ENCODE measurements at places on chromosomes 3 and 15. TPM values are rescaled to one million over a fixed set of nuclear protein-coding genes. Genes with fewer than 3 reads are reported as not detected.

DNA sequence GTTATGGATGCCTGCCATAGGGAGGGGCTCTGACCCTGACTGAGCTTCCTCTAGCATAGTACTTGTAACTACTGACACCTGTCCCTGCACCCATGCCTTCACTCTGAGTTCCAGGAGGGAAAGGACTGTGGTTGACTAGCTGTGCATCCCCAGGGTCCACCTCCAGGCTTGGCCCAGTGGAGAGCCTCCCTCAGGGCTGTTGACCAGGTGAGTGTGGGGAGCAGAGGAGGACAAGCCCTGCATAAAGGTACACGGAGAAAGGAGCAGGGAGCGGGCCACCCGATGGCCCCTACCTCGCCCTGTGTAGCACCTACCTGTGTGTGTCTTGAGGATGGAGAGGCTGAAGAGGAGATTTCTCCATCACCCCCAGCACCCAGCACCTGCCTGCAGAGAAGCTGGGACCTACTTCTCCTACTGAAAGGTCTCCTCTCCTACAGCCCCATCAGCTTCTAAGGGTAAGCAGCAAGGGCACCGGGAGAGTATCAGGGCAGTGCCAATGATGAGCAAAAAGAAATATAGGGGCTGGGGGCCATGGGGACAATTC lies 6.7 kb upstream of the LTF start:
- DNase-seq: no peak

DNA sequence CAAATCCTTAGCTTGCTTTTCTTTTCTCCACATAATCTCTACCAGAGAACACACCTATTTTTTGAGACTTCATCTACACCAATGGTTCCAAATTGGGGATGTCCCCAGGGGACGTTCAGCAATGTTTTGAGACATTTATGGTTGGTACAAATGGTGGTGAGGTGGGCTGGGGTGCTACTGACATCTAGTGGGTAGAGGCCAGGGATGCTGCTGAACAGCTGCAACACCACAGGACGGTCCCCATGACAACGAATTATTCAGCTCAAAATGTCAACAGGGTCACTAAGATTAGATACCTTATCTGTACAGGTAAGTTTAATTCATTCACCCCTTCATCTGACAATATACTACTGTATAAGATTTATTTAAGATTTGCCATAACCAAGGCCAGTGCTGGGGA lies 14.4 kb downstream of the GK5 start:
- no peak for DNase-seq

GRCh38 chr15:62578546-62578945 lies 413.5 kb upstream of the C2CD4B start:
- no peak for DNase-seq

GRCh38 chr15:71162309-71162708 lies 47.0 kb downstream of the THSD4 start:
- no peak for DNase-seq

DNA sequence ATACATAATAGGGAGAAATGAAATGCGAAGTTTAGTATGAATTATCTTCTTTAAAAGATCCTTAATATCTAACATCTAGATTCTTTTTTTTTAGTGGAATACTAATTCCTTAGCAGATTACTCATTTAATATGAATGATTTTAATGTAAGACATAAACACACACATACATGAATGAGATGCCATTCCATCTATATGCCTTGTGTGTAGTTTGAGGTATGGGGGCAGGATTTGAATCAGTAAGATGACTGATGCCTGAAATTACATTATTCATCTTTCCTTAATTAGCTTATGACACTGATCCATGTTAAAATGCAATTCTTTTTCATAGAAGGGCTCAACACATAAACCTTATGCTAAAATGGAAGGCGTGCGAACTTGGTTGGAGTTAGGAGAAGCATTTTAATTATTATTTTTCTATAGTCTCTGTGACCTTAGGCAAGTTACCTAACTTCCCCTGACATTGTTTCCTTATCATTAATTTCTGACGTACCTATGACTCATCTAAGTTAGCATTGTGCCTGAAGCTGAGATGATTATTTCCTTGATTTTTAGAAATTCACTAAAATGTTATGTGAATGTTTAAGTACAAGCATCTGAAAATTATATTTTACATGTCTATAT lies 10.8 kb upstream of the BNIP2 start:
- DNase-seq: peak; percentile 24

GRCh38 chr3:187230011-187230410 lies 32.7 kb downstream of the RTP1 start:
- DNase-seq: peak; percentile 32

DNA sequence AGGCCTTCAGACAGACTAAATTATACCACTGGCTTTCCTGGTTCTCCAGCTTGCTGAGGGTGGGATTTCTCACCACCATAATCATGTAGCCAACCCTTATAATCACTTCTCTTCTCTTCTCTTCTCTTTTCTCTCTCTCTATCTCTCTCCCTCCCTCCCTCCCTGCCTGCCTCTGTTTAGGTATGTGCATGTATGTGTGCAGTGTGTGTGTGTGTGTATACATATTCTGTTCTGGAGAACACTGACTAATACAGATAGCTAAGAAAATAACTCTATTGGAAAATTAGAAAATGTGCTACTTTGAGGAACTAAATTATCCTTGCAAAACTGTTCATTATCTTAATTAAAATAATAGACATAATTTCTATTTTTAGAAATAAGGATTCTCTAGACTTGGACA lies 118.6 kb upstream of the GADL1 start:
- peak; percentile 10 for DNase-seq

DNA sequence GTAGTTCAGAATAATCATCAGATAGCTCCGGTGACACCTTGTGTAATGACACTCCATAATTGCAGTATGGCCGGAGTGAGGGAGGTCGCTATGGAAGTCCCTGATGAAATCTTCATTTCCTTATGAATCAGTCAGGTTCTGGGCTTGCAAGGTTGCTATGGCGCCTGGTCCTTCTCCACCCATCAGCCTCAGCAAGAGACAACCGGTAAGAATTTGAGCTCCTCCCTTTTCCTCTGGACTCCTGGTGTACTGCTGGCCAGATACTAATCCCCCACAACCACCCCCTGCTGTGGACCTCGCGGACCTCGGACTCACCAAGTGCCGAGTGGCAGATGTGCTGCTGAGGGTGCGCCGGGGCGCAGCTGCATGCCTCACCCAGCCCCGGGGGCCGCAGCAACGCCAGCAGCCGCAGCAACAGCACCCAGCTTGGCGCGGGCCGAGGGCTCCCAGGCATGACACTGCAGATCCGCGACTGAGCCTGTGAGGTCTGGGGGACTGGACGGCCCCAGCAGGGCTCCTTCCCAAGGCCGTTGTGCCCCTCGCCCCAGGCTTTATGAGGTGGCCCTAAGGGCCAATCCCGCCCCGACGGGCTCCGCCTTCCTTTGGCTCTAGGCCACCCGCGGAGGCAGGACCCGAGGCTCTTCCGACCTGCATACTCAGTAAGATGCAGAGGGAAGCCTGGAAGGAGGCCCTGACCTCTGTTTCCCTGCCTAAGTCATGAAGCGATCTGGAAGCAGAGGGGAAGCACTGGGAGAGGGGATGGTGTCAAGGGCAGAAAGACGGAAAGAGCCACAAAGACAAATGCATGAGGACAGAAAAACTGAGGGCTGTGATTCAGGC lies at the start of gene TIMP4:
TIMP4 (minus strand) TSS at position 526 of the 840 bp plus-strand sequence; CDS start at position 454, 72 bp downstream.
- DNase-seq: peak; percentile 28

- no peak for DNase-seq
Observed at GRCh38 chr15:53312707-53313106, 446.8 kb downstream of the WDR72 start.

- no peak for DNase-seq
Observed at GRCh38 chr3:182000447-182000846, 288.7 kb downstream of the SOX2 start.

- no peak for DNase-seq
Observed at GRCh38 chr3:79310016-79310415, 457.8 kb downstream of the ROBO1 start.

DNA sequence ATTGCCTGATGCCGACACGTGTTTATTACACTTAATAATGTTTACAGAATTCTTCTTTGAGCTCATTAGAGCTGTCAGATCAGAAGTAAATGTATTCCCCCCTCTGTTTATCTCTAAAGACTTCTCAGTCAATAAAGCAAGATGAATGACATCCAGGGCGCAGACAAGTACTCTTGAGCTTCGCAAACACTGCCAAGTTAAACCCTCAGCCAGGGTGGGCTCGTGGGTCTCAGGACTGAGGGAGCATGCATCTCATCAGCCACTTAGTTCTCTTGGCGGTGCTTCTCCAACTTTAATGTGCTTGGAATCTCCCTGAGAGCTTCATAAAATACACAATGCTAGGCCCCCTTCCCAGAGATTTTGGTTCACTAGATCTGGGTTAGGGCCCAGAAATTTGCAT lies 333.9 kb upstream of the THRB start:
- DNase-seq: no peak

GRCh38 chr3:113927556-113927955 lies 20.3 kb upstream of the ZDHHC23 start:
- no peak for DNase-seq

GRCh38 chr15:52408823-52409222 lies 113.2 kb upstream of the MYO5C start:
- DNase-seq: peak; percentile 8

DNA sequence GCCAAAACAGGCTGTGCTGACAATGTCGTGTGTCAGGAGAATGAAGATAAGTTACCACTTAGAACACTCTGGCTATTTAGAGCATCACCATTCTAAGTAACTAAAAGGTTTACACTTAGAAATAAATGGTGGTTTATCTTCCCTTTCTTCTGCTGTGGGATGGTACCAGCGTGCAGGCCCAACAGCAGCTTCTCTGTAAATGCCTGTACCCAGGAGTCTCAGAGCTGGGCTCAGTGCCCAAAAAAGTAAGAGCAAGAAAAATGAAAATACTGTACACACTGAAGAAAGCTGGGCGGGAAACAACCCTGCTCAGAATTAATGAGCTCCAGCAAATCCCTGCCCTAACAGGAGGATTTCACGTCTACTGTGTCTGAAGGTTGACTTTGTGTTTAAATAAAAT lies 206.5 kb downstream of the MFSD1 start:
- DNase-seq: no peak

DNA sequence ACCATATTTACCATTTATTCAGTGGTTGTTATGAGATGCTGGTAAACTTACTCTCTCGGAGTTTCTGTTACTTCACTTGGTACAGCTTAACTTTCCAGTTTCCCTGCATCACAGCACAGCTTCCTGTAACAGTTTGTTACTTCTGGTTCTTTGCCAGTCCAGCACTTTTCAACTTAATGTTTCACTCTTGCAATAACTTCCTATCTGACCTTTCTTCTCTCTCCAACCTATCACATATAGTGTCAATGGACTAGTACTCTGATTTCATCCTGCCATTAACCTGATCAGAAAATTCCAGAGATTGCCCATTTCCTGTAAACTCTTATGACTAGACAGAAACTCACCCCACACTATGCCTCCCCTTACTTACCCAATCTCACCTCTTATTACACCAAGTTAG lies 3.9 kb upstream of the ATP11B start:
- DNase-seq: peak; percentile 18

DNA sequence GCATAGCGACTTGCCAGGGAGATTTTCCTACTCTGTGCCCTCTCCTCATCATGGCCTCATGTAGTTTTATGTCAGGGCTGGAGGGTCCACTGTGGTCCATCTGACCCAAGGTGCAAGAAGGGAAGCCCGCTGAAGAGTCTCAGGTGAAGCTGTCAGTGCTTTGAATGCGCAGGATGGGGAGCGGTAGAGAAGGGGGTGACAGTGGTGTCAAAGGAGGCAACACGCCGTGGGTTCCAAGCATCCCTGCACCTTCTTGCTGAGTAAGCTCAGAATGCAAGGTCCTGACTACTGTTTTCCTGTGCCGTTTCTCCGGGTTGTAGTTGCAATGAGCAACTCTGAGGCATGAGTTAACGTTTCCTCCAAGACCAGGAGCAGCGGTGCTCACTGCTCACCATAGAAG lies 44.9 kb upstream of the RAB6B start:
- no peak for DNase-seq

GRCh38 chr3:168416446-168416845 lies 320.7 kb upstream of the GOLIM4 start:
- no peak for DNase-seq

GRCh38 chr3:173502983-173503568 lies 105.5 kb downstream of the NLGN1 start:
- peak; percentile 35 for DNase-seq

- no peak for DNase-seq
Observed at GRCh38 chr15:60010858-60011257, 6.7 kb downstream of the FOXB1 start.

GRCh38 chr15:31806106-31806505 lies 224.2 kb upstream of the CHRNA7 start:
- DNase-seq: no peak

- peak; percentile 86 for DNase-seq
Observed at GRCh38 chr3:141303481-141304223, 64.7 kb upstream of the ZBTB38 start.

DNA sequence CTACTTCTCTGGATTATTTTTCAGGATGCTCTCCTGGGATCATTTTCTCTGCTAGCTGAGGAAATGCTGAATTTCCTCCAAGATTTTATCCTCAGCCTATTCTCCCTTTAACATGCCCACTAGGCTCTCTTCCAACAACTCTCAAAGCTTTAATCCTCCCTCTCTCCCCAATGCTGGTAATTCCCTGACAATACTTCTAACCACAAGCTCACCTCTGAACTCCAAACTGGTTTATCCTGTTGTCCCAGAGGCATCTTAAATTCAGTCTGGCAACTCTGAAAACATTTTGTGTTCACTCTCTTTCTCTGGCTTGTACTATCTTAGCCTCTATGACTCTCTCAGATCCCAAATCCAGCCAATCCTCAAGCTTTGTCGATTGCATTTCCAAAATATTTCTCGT lies 490.3 kb downstream of the MECOM start:
- DNase-seq: no peak

- no peak for DNase-seq
Observed at GRCh38 chr3:58638591-58638990, 28.0 kb downstream of the FAM3D start.

DNA sequence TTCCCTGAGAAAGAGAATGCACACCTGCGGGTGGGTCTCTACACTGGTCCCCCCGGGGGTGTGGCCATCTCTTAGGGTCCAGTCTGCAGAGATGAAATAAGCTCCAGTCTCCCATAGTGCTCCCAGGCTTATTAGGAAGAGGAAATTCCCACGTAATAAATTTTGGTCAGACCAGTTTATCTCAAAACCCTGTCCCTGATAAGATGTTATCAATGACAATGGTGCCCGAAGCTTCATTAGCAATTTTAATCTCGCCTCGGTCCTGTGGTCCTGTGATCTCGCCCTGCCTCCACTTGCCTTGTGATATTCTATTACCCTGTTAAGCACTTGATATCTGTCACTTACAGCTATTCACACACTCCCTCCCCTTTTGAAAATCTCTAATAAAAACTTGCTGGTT lies 46.8 kb downstream of the OR5H15 start:
- DNase-seq: no peak

Gene SLC28A1
- not detected for total RNA-seq

Gene IGSF10
- total RNA-seq: under 0.01 TPM

Gene SLC2A2
- total RNA-seq: not detected

Gene TP63
- total RNA-seq: not detected

Gene TTC23
- total RNA-seq: 29.8 TPM

Gene HTR3E
- total RNA-seq: not detected

Gene SERPINI2
- not detected for total RNA-seq

Gene MYO5C
- total RNA-seq: under 0.01 TPM

Gene CHRFAM7A
- total RNA-seq: not detected

Gene SCAMP5
- total RNA-seq: 0.36 TPM

Data from IMR-90 (cell line).